ENCODE measurements at places on chromosomes 16 and 17. TPM values are rescaled to one million over a fixed set of nuclear protein-coding genes. Genes with fewer than 3 reads are reported as not detected.

NRN1L gene
- 0.76 TPM for total RNA-seq

CCL4 gene
- 50.4 TPM for total RNA-seq

ABCC12 gene
- not detected for total RNA-seq

ESRP2 gene
- not detected for total RNA-seq

CCL8 gene
- total RNA-seq: not detected

KRT13 gene
- not detected for total RNA-seq

SP6 gene
- total RNA-seq: 0.10 TPM

KRT17 gene
- not detected for total RNA-seq

TSPAN10 gene
- 0.43 TPM for total RNA-seq

BHLHA9 gene
- not detected for total RNA-seq

TEKT5 gene
- total RNA-seq: not detected

CAPNS2 gene
- not detected for total RNA-seq

GUCY2D gene
- total RNA-seq: not detected

CCL7 gene
- not detected for total RNA-seq

PPP1R1B gene
- total RNA-seq: not detected

MILR1 gene
- 0.80 TPM for total RNA-seq

C1QTNF1 gene
- total RNA-seq: not detected

CRYBA1 gene
- not detected for total RNA-seq

ITGA3 gene
- 12.5 TPM for total RNA-seq

GLIS2 gene
- total RNA-seq: 0.45 TPM

ALOX15 gene
- not detected for total RNA-seq

NGFR gene
- total RNA-seq: 0.58 TPM

WNT9B gene
- not detected for total RNA-seq

CEMP1 gene
- 0.23 TPM for total RNA-seq

BORCS6 gene
- total RNA-seq: 17.0 TPM

FOXL1 gene
- not detected for total RNA-seq

RASD1 gene
- 2.0 TPM for total RNA-seq

SRCIN1 gene
- total RNA-seq: 0.05 TPM

SOCS7 gene
- total RNA-seq: 14.1 TPM

SOX9 gene
- not detected for total RNA-seq

OR4D1 gene
- total RNA-seq: 0.83 TPM

ZNF287 gene
- total RNA-seq: 7.4 TPM

CNTNAP1 gene
- total RNA-seq: 1.2 TPM

CALB2 gene
- total RNA-seq: not detected

GPR139 gene
- total RNA-seq: not detected

DHX8 gene
- 59.8 TPM for total RNA-seq

CA4 gene
- not detected for total RNA-seq

EVI2A gene
- 109 TPM for total RNA-seq

TNFRSF13B gene
- total RNA-seq: not detected

Data from activated CD4-positive, alpha-beta memory T cell treated with anti-CD3 and anti-CD28 coated beads, Interleukin-2, amount 10 ng/mL, durations not matched to agents 7 days and 5 days (primary cell).